ENCODE measurements at places on chromosomes 3 and 15.

DNA sequence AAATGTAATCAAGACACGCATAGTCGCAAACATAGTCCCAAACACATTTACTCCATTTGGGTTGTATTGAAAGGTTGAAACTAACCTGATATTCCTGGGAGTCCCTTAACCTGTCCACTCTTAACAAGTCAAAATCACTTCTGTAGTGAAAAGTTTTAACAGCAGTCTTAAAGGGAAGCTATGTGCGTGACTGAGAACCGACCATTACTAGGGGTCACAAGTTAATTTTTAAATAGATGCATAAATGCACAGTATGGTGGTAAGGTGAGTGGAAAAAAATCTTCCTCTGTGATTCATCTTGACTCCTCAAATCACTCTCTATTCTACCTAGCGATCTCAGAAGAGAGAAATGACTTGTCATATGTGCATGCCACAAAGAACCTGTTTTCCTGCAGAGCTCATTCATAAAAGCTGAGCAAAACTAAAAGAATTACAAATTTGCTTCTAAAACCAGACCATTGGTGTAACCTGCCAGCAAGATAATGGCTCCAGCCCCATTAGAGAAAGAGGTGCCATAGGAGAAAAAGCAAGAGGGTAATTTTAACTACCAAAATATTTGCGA, 4.8 kb downstream of the GPR15 start:
- no peak for DNase-seq

GRCh38 chr3:9883706-9884554, 3.9 kb upstream of the CIDEC start:
- DNase-seq: no peak

DNA sequence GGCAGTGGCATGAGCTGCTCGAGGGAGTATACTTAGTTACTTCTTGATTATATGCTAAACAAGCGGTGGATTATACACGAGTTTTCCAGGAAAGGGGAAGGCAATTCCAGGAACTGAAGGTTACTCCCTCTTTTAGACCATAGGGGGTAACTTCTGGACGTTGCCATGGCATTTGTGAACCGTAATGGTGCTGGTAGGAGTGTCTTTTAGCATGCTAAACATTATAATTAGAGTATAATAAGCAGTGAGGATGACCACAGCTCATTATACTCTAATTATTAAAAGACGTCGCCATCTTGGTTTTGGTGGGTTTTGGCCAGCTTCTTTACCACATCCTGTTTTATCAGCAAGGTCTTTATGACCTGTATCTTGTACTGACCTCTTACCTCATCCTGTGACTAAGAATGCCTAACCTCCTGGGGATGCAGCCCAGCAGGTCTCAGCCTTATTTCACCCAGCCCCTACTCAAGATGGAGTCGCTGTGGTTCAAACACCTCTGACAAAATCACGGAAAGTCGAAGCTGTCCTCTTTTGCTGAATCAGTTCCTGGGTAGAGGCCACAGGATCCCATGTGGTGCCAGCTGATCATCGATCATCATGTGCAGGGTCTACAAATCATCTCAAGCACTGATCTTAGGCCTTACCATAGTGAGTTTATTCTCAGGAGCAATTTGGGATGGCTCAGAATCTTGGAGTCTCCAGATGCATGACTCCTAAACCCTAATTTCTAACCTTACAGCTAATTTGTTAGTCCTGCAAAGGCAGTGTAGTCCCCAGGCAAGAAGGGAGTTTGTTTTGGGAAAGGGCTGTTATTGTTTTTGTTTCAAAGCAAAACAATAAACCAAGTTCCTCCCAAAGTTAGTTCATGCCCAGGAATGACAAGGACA, 149.1 kb downstream of the TJP1 start:
- no peak for DNase-seq

DNA sequence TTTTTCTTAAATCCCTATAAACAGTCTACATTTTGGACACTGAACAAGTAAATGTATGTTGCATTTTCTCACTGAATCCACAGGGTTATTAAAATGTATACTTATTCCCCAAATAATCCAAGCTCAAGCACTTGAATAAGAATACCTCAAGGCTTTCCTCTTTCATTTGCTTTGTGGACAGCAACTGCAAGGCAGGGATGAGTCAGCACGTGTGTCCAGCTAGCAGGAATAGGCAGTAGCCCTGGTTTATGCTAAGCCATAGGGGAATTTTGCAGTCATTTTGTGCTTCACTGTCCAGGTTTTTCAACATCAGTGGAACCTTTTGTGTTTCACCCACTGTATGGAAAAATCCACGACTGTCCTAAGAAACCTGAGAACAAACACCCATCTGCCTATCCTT, 96.7 kb upstream of the KCNMB2 start:
- no peak for DNase-seq

DNA sequence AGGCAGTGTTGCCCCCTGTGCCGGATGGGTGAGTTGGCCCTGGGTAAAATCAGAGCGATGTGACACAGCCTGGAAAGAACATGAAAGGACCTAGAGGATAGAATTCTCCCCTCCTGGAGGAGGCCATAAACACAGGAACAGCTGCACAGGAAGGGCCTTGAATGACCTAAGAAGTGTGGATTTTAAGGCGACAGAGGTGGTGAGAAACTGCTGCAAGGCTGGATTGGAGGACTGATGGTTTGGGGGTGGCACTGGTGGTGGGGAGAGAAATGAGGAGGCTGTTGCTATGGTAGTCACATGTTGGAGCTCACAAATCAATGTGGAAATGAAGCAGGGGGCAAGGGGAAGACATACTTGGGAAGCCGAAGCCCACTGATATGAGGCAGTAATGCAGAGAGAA, 13.8 kb downstream of the XIRP1 start:
- DNase-seq: no peak

DNA sequence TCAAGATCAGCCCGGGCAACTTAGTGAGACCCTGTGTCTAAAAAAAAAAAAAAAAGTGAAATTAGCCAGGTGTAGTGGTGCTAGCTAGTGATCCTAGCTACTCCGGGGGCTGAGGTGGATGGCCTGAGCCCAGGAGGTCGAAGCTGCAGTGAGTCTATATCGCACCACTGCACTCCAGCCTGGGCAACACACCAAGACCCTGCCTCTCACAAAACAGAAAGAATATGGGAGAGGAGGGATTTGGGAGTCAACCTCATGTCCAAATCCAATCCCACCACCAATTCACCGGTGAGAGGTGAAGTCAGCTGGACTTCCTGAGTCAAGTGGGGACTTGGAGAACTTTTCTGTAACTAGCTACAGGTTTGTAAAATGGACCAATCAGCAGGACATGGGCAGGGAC, 80.5 kb upstream of the MFGE8 start:
- DNase-seq: no peak

GRCh38 chr3:13600950-13601691, 52.2 kb downstream of the FBLN2 start:
- DNase-seq: no peak

GRCh38 chr3:75631541-75631940, 32.6 kb upstream of the FRG2C start:
- DNase-seq: no peak

GRCh38 chr3:72586694-72587093, 261.6 kb downstream of the SHQ1 start:
- DNase-seq: no peak
